HFFc6 (cell line): ENCODE measurements at places on chromosomes 2 and 18.

DNA sequence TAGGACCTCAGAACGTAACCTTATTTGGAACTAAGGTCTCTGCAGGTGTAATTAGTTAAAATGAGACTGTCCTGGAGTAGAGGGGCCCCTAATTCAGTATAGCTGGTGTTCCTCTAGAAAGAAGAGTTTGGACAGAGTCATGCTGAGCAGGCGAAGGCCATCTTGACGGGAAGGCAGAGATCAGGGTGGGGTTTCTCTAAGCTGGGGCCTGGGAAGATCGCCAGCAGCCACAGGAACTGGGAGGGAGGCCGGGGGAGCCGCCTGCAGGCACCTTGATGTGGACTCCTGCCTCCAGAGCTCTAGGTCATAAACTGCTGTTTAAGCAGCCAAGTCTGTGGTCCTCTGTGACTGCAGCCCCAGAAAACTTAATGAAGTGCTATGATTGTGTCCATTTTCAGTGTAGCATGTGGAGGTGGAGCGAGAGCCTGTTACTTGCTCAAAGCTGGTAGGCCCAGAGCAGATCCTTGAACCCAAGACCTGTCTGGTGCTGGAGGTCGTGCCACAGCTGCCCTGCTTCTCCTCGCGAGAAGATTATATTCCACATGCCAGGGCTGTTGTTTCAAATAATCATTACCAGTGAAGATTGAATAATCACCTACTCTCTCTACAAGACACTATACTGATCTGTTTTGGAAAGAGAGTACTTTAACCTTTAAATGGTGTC lies 105.7 kb downstream of the TPO start:
- peak; percentile 15 for DNase-seq

DNA sequence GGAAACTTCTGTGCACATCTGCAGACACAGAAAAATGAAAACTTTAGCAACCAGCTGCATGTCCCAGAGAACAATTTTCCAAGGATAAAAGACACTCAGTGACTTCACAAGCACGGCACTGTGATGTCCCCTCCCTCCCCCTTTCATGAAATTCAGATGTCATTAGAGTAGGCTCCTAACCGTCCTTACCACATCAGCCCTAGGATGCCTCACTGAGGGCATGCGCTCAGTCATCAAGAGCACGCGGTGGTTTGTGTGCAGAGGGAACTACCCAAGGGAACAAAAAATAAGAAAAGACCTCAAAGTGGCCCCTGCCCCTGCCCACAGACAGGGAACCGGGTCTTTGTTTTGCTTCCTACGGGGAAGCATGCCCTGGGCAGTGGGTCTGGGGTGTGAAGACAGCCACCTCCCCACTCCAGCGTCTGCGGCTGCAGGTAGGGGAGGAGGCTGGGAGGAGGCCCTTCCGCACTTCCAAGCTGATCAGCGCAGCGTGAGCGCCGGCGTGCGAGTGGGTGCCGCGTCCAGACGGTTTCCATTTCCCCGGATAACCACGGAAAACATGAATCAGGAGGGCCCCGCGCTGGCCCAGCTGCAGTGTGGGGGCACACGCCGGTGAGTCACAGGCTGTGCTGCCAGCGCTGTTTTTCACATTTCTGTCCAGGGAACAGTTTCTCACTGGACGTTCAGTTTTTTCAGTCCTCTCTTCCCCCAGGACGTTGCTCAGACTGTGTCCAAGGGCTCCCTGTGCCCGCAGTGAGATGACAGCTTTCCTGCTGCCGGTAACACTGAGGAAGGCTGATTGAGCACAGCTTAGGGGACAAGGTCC lies 70.6 kb downstream of the COPS8 start:
- DNase-seq: peak; percentile 87

DNA sequence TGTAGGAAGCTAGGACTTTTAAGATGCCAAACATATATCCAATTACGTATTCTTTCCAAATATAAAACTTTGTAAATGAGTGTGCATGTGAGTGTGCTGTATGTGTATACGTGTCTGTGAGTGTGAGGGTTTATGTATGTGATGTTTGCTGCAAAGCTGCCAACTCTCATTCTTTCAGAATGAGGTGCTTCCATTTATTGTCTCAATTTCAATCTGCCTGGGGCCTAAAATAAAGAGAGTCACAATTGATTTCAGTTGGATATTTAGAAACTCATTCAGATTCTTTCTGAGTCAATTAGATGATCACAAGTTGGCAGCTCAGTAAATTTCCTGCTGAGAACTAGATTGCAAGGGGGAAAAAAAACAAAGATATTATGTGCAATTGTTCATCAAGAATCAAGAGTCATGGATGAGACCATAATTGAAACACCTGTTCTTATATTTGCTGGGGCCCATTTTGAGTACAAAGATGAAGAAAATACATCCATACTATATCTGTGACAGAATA lies 621.2 kb upstream of the ACVR2A start:
- no peak for DNase-seq

- no peak for DNase-seq
These were observed 12.3 kb upstream of the SLC14A2 start for GRCh38 chr18:45602926-45603325.

DNA sequence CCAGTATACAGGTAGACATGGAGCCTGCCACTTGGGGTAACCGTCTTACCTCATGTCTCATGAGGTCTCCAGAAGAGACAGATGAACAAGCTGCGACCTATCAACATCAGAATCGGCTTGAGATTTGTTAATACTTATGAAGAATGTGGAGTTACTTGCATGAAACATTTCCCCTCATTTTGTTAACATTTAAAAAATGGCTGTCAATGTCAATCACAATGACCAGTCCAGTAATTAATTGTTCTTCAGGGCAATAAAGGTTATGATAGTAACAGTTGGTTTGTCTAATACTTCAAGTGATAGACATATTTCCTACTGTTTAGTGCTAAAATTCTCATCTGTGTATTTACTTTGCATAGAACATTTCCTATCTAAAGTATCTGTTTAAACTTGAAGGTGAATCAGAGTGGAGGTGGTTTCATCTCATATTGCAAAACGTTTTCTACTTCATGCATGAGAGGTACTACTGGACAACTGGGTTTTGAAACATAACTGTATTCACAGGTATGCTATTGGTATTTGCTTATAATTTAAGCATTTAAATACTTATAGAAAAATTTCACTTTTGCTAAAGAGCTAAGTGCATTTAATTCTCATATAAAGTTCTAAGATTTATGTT lies 15.1 kb downstream of the SERTAD2 start:
- no peak for DNase-seq

GRCh38 chr2:198546122-198546521 lies 741.7 kb downstream of the PLCL1 start:
- DNase-seq: no peak

DNA sequence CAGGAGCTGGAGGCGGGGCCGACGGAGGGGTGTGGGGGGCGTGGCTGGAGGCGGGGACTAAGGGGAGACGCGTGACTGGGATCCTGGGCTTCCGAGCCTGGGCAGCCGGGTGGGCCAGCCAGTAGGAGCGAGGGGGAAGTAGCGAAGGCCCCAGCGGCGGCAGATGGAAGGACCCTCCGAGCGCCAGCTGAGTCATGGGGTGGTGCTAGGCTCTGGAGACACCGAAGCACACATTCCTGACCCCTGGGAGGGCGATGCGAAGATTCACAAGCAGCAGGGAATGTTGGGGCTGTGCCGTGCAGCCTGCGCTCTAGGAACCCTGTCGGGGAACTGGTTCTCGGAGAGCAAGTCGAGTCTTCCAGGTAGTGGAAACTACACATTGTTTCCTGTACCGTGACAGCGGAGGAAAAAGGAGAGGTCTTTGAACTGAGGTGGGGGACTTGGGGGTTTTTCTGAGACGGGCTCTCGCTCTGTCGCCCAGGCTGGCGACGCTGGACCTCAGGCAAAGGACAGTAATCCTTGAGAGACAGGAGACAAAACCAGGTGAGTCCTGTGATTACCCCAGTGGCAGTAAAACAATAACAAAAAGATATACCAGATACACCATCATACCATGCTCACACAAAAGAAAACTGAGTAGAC lies 650 bp upstream of the AFG3L2 start:
- peak; percentile 98 for DNase-seq

DNA sequence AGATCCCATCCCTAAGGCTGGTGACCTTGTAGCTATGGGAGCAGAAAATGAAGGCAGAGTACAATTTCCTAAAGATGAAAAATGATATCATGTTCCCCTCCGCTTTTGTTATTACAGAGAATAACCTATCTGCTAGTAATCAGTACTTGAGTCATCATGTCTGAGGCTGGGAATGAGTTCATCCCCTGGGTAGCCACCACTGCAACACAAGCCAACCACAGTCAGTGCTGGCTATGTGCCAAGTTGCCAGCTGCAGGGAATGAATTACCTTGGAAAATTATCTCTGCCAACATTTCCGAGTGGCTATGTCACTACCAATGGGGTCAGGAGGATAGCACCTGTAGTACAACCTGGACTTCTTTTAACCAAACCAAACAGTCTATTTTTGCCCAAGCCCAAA lies 1094.7 kb upstream of the DDX18 start:
- DNase-seq: no peak

DNA sequence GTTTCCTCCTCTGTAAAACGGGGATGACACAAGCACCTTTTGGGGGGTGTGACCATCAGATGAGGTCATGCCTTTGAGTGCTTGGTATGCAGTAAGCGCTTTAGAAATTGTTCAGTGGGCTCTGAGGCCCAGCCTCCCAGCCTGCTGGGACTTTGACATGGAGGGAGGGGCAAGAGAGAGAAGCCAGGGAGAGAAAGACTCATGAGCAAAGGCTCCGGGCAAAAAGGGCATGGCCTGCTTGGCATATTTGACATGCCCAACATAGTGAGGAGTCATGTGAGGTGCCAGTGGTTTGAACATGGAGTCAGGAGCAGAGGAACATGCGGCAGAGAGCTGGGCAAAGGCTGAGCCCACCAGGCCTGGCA lies 14.0 kb downstream of the TNS1 start:
- peak; percentile 46 for DNase-seq

GRCh38 chr2:7639476-7639875 lies 722.3 kb downstream of the RNF144A start:
- no peak for DNase-seq

DNA sequence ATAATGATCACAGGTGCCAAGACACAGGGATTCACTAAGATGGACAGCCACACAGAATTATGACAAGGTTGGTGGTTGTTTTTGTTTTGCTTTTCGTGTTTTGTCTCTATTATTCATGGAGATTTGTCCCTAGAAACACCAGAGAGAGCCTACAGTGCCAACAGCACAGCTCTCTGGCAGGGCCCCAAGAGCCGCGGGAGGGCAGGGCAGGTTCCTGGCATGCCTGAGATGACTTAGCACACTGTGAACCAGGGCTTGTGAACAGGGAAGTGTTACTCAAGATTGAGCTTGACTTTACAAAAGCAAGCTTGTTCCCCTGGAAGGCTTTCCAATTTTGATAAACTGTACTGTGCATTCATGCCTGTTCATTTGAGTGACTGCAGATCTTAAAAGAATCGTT lies 437.4 kb upstream of the SALL3 start:
- no peak for DNase-seq

- no peak for DNase-seq
These were observed 7.5 kb downstream of the PUM2 start for GRCh38 chr2:20343128-20343527.
